ENCODE measurements at places on chromosomes 11 and 22. TPM values are rescaled to one million over a fixed set of nuclear protein-coding genes. Genes with fewer than 3 reads are reported as not detected.

The TNNI2 gene
- polyA plus RNA-seq = not detected

The APOBEC3B gene
- 43.3 TPM for polyA plus RNA-seq

The ZFPL1 gene
- 76.8 TPM for polyA plus RNA-seq

The ST14 gene
- 31.8 TPM for polyA plus RNA-seq

The CNIH2 gene
- polyA plus RNA-seq = 11.6 TPM

The OR4C45 gene
- not detected for polyA plus RNA-seq

The OR8G5 gene
- not detected for polyA plus RNA-seq

The NLRP14 gene
- polyA plus RNA-seq = 0.02 TPM
